Inflammatory macrophage treated with lipopolysaccharide for 4 hours (primary cell): ENCODE measurements at places on chromosomes 12 and 14.

- DNase-seq = peak; percentile 65
Observed at GRCh38 chr12:45557016-45557415, 172.5 kb upstream of the ARID2 start.

DNA sequence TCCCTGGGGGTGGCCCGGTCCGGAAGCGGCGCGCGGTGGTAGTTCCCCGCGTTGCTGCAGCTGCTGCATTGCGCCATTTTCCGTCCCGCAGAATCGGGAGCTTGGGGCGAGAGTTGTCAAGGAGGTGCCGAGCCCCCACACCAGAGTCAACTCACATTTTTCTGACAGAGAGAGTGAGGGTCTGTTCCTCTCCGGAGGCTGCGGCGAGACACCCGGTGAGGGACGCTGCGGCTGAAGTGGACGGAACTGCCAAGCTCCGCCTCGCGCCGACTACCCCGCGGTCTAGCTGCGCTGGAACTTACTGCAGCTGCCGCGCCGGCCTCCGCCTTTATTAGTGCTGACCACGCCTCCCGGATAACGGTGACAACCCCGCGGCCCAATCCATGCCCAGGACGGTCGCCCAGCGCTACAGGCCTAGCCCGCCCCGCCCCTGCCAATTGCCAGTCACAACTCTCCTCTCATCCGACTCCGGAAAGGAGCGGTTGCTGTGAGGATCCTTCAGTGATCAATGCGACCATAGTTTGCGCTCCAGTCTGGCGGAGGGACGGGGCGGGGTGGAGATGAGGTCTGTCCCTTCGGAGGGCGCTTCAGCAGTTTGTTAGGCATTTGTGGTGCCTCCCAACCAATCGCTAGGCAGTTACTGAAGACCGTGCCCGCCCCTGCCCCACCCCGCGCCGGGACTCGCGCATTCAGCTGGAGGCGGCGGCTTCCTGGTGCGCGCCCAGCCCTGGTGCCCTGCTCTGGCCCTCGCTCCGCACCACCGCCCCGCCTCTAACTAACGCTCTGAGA, at the start of gene VAMP1:
TSS of gene VAMP1 (minus strand) at position 303 of the 789 bp plus-strand sequence. CDS start at position 157, 146 bp downstream.
- DNase-seq = peak; percentile 95

DNA sequence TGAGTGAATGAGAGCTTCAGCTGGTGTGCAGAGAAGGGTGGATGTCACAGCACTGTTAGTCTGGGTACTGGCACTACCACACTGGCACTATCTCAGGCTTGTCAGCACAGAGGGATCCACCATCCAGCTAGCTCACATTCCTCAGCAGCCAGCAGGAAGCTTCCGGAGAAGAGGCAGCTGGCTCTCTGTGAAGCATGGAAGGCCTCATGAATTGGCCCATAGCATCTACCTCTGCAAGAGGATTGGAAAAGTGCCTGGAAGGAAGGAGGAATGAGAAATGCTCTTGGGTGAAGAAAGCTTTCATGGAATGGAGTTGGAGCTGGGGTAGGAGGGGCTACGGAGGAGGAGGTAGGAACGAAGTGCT, 9.9 kb downstream of the KRT83 start:
- DNase-seq = no peak

GRCh38 chr12:32819424-32819823, 63.7 kb upstream of the YARS2 start:
- no peak for DNase-seq

DNA sequence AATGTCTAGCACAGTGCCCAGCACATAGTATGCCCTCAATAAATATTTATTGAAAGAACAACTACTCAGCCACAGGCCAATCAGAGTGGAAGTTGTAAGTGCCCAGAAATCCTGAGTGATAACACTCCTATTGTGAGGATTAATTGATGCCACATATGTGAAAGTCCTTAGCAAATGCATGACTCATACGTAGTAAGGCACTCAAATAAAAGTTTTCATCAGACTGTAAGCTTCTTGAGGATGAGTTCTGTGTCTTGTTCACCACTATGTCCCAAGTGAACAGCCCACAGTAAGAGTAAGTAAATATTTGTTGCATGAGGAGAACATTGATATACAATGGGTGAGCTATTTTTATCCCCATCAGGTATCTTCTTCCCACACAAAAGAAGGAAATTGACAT, 24.7 kb upstream of the ANO6 start:
- peak; percentile 36 for DNase-seq

DNA sequence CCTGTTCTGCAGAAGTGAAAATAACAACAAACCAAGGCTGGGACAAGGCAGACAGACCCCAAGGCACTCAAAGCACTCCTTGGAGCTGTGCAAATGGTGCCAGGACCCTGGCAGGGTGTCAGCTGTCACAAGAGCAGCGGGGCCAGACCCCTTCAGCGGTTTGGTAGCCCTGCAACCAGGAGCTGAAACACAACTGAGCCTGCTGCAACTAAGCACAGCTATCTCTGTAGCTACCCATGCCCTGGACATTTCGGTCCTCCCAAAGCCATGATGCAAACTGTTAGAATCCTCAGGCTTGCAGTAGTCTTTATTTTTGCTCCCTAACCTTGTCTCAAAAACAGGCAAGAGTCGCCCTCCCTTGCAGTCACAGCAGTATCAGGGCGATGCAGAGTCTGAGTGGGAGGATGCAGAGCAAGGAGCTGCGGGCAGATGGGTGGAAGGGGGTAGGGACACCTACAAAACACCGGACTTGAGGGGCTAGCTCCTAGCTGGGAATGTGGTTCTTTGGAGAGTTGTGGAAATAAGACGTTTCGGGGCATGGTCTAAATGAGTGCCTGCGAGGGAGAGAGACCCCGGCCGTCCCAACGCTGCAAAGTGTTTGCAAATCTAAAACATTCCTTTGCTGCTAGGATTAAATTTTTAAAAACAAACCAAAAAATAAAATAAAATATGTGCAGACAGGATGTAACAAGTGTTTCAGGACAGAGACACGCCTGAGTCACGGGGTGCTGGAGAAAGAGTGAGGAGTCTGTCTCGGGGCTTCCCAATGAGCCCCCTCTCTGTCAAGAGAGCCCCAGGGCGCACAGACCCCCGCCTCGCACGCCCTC, 1.0 kb downstream of the NUAK1 start:
- DNase-seq = no peak

DNA sequence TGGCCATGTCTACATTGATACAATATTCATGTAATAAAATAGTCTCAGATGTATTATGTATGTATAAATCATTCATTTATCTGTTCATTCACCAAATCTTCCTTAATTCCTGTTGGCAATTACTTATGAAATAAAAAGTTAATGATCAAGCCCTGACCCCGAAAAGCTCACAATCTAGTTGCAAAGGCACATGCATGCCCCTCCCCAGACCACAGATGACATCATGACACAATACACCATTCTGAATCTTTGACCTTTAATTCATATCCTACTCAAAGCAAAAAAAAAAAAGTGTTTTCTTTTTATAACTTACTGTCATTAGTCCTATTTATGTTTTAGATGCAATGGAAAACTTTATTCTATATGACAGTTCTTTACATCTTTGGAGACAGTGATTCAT, 346.9 kb downstream of the PRKD1 start:
- DNase-seq = no peak

- peak; percentile 67 for DNase-seq
Observed at GRCh38 chr12:56158926-56159461, 835 bp downstream of the MYL6 start.

GRCh38 chr12:93243382-93243688, 134.4 kb upstream of the NUDT4 start:
- no peak for DNase-seq

GRCh38 chr14:92756446-92756845, 8.0 kb upstream of the LGMN start:
- peak; percentile 94 for DNase-seq

- peak; percentile 41 for DNase-seq
Observed at GRCh38 chr12:62434494-62435302, 31.9 kb upstream of the MON2 start.

GRCh38 chr14:61435563-61436337, 114.4 kb downstream of the PRKCH start:
- peak; percentile 20 for DNase-seq

GRCh38 chr12:121430833-121431415, 31.0 kb downstream of the RNF34 start:
- DNase-seq = no peak

- DNase-seq = peak; percentile 40
Observed at GRCh38 chr12:32533971-32534590, 134.7 kb downstream of the FGD4 start.

GRCh38 chr12:6771509-6772330, 600 bp upstream of the LAG3 start:
- no peak for DNase-seq

DNA sequence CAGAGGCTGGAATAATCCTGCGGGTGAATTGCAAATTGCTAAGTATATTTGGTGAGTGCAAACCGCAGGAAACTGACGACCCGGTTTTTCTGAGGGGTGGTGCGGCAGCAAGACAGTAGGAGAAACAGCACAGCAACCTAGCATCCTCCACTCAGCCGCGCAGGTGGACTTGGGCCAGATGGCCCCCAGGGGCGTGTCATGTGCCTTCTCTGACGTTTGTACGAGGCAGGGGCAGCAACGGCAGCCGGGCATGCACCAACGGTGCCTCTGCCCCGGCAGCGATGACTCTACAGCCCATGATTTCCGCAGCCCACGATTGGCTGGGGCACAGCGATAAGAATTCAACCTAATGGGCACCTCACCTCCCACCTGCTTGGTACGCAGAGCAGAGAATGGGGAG, 11.1 kb upstream of the CLEC2A start:
- peak; percentile 69 for DNase-seq

GRCh38 chr12:19800884-19801283, 361.6 kb downstream of the AEBP2 start:
- DNase-seq = no peak
